ENCODE measurements at places on chromosomes 6 and 20.

- peak; percentile 79 for DNase-seq
These were observed 2.4 kb downstream of the CSTL1 start for GRCh38 chr20:23441850-23442313.

GRCh38 chr20:49794336-49795134 is 18.1 kb upstream of the SLC9A8 start:
- no peak for DNase-seq

- no peak for DNase-seq
These were observed 241.0 kb downstream of the ADGRG6 start for GRCh38 chr6:142542704-142543233.

DNA sequence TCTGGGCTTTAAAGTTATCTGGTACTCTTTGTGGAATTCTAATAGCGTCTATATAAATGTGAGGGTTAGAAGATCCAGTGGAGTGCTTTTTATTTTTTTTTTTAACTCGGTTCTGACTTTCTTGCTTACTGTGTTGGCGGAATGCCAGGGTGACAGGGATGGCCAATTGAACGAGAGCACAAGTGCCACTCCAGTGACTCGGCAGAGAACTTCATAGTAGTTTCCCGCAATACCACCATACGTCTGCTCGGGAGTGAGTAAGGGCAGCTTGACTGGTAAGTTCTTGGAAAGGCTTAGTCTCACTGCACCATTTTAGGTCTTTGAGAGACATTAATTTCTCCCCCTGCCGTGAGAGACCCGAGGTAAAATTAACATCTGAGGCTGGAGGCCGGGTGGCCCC is 49.4 kb upstream of the TULP1 start:
- DNase-seq = no peak

DNA sequence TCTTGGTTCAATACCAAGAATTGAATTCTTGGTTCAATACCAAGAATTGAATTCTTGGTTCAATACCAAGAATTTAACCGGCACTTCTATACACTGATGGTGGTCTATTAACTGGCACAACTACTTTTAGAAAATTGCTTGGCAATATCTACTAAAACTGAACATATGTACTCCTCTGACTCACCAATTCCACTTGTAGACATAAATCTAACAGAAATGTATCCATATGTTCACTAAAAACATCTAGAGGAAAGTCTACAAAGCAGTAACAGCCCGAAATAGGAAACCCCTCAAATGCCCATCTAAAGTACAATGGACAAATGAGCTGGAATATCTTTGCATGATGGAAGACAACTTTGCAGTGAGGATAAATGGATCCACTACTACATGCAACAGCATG is 71.9 kb downstream of the KIF16B start:
- no peak for DNase-seq

DNA sequence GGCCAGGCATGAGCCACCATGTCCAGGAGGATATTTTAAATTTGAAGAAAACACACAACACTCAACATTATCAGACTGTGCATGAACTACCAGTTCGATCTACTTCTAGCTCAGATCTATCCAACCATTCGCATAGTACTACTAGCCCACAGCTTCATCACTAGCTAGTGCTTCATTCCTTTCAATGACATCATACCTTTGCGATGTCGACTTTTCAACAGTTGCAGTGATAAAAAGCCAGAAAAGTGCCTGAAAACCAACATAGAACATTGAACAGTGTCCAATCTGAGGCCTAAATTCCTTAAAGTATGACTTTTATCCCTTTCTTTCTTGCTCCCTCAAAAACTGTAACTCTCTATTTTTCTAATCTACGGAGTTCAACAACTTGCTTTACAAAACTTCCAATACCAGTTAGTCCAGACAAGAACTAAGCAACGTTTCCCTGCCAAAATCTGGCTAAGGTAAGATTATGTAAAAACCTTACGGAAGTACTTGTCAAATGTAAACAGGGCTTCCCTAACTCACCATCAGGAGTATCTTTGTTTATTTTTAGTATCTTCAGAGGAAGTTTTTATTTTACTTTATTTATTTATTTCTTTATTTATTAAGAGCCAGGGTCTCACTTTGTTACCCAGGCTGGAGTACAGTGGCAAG is 434.0 kb upstream of the JARID2 start:
- no peak for DNase-seq

DNA sequence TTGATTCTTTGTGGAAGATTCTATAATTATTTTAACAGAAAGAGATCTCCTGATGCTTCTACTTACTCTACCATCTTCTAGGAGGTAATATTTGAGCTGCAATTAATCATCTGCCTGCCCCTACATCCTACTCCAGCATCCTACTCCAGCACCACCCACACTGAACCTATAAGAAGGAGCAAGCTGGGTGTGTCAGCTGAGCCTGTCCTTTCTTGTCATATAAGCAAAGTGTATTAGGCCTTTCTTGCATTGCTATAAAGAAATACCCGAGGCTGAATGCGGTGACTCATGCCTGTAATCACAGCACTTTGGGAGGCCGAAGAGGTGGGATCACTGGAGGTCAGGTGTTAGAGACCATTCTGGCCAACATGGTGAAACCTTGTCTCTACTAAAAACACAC is 84.2 kb upstream of the ARG1 start:
- DNase-seq = no peak

- no peak for DNase-seq
These were observed 22.3 kb upstream of the ANKEF1 start for GRCh38 chr20:10012464-10012863.

DNA sequence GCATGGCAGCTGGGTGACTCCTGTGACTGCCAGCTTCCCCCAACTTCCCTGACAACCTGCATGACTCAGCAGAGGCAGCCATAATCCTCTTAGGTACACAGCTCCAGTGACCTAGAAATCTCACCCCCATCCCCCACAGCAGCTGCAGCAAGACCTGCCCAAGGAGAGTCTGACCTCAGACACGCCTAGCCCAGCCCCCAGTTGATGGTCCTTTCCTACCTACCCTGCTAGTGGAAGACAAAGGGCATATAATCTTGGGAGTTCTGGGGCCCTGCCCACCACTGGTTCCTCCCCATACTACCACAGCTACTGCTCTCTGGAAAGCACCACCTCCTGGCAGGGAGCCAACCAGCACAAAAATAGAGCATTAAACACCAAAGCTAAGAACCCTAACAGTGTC is 90.2 kb downstream of the F13A1 start:
- DNase-seq = no peak

DNA sequence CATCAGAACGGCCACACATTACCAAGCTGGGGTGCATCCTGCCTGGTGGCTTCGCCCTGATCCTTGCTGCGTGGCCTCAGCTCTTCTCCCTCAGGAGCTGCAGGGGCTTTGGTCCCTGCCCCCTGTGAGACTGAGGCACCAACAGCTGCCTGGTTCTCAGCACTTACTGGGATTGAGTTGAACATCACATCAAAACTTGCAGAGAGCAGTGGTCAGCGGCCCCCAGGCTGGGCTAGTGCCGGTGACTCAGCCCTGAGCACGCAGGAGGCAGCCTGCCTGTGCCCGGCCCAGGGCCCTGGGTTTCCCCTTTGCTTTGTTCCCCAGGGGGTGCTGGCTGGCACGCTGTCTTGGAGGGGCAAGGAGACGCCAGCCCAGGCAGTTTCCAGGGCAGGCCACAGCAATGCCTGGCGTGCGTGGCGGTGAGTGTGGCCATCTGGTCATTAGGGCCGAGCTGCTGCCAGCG is 63.3 kb downstream of the DLL1 start:
- DNase-seq = no peak

DNA sequence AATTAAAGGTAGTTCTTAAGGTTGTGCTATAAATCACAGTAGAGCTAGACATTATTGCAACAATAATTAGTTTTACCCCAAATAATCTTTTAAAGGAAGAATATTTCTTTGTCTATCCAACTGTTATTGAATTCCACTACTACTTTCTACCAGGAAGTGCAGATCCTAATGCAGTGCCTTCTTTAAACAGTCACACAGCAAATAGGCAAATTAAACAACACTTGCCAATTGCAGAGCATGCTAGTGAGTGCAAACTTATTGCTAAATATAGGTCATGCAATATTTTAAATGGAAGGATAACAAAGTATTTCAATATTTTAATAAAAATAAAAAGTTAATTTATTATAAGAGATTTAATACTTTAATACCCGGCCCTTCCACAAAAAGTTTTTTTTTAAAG is 107.3 kb upstream of the BCLAF1 start:
- no peak for DNase-seq

DNA sequence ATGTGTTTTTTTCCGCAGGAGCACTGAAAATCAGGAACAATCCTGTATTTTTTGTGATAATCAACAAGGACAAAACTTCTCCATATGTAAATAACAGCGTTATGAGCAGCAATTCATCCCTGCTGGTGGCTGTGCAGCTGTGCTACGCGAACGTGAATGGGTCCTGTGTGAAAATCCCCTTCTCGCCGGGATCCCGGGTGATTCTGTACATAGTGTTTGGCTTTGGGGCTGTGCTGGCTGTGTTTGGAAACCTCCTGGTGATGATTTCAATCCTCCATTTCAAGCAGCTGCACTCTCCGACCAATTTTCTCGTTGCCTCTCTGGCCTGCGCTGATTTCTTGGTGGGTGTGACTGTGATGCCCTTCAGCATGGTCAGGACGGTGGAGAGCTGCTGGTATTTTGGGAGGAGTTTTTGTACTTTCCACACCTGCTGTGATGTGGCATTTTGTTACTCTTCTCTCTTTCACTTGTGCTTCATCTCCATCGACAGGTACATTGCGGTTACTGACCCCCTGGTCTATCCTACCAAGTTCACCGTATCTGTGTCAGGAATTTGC is at the start of gene TAAR6:
TAAR6 (plus strand) TSS at position 102 of the 557 bp plus-strand sequence; CDS start at position 102, 0 bp downstream.
- DNase-seq = no peak

DNA sequence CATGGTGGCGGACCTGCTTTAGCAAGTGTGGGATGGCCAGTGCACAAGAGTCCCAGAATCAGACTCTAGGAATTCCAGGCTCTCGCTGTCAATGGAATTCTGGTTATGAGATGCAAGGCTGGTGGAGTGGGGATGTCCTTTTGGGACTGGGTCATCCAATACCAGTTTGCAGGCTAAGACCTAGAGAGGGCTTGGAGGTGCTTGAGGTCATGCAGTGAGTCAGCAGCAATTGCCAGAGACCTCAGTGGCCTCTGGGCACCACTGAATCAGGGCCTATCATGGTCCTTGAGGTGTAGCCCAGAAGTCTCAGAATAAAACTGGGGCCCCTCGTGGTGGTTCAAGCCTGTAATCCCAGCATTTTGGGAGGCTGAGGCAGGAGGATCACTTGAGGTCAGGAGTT is 1.4 kb upstream of the SCRT2 start:
- DNase-seq = no peak

DNA sequence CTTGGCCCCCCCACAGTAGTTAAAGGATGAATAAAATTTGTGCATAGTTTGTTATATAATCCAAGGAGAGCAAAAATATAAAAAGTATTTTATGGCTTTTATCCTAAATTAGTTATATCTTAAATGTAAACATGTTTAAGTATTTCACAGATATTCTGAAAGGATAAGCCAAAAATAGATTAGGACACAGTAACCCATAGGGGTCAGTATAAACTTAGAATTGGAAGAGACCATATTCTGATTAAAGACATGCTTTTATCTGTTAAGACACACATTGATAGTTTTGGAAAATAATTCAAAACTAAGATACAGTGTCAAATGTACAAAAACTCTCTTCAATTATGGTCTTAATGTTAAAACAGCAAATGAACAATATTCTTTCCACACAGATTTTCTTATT is 4.5 kb upstream of the SERINC1 start:
- DNase-seq = no peak

GRCh38 chr20:33119725-33120720 is 40.6 kb downstream of the BPIFB4 start:
- no peak for DNase-seq

DNA sequence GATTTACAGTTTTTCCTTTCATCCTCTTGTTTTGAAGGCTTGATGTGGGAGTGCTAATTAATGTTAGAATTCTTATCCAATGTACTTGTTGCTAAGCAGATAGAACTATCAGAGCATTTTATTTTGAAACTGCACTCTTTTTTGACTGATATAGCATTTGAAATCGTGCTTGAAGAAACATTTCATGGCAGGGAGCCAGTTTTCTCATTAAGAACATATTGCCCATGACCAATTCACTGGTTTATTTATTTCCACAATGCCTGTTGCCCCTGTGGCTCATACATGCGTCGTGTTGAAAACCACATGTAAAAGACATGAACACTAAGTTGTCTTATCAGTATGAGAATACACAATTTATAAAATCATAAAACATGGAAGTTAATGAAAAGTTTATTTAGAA is 479.7 kb upstream of the FLRT3 start:
- DNase-seq = no peak

DNA sequence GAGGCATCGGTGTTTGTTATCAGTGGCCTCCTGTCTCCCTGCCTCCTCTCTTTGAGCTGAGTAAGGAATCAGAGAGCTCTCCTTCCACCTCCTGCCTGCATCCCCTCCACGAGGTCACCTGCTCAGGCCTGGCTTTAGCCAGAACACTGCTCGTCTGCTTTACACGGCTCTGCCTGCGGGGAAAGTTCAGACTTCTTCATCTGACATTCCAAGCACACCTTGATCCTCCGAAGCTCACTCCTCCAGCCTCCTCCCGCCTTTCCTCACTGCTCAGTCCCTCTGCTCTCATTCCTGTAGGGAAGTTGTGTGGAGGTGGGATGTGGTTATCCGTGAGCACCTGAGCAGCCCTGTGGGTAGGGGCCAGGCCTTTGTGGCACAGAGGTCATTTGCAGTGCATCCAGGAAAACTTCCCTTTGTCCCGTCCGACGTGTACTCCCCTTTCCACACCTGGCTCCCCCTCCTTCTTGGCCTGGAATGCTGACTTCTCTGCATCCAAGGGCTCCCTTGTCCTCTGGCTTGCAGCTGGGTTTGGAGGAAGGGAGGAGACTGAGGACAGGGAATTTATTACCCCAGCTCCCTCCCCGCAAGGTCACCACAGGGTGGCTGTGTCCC is 12.8 kb upstream of the CCDC167 start:
- no peak for DNase-seq

DNA sequence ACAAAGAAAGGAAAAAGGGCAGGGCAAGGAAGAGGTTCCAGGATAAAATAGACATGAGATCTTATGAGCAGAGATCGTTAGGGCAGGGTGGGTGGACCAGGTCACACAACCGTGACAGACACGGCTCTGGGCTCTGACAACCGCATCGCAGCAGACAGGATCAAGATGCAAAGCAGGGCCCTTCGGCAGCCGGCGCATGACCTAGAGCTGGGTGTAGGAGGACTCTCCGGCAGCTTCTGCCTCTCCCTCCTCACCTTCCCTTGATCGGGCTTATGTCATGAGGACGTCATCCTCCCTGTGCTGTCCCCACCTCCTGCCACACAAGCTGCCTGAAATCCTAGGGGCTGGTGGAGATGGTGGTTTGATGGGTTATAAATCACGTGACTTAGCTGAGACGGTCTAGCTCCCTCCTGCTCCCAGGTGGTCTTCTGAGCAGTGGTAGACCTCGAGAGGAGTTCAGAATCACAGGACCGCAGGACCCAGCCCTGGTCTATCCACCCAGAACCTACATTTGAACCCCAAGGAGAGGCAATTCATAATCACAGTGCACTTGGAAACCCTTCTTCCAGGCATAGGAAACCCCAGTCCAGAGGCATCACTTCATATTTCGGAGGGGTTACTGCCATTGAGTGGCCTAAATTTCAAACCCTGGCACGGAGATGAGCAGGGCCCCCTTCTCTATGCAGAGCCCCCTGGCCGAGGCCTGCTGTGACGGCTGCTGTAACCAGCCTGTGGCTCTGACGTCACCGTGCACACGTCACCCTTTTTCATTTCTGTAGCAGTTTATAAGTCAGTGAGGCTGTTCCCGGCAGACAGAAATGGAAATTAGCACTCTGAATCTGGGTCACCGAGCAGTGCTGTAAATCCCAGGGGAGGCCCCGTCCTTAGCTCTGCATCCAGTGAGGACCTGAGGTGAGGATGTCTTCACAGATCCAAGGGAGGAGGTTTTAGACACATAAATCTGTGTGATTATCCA is 8.7 kb upstream of the CCR6 start:
- peak; percentile 73 for DNase-seq

- no peak for DNase-seq
These were observed 180.1 kb upstream of the RNF24 start for GRCh38 chr20:4195499-4195898.
